ENCODE measurements at places on chromosomes 2 and 18.

DNA sequence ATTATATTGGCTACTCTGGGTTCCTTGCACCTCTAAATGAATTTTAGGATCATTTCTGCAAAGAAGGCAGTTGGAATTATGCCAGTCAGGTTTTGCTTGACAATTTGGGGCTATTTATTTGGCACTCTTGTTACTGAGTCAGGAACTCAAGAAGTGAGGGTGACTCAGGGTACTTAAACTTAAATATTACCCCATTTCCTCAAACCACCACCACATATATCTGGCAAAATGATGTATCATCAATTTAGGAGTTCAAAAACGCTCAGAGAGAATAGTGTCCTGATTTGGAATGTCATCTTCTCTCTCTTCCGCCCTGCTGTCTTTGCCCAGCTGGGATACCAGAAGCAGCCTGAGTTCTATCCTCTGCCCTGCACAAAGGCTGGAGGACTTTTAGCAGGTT, 2.4 kb upstream of the THNSL2 start:
- DNase-seq: no peak

DNA sequence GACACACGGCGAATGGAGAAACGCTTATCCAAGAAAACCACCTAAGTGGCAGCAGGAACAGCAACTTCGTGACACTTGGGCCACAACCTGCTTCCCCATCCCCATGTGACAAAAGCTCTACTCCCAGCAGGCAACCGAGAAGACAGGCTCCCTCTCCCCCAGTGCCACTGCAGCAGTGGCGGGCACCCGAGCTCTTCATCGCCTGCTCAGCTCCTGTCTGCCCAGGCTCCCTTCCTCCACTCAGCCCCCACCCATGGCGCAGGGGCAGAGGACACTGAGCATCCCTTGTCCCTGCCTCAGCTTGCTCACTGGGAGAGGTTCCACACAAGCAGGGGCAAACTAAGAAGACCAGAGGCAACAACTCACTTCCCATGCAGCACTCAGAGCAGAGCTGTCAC, 22.9 kb downstream of the SLC66A2 start:
- no peak for DNase-seq

DNA sequence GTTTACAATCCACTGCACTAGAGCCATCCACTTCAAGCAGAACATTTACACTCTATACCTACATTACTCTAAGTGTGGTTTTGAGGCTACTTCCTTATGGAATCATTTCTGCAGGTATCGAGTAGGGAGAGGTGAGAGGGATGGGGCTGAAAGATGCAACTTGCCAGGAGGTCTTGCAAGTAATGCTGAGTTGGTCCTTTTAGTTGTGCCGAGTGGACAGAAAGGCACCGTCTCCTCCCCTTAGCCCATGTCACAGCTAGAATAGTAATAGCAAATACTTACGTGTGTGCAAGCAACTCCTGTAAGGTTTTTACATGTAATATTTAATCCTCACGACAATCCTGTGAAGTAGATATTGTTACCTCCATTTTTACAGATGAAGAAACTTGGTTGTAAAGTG, 158.8 kb upstream of the TTC39C start:
- DNase-seq: no peak

DNA sequence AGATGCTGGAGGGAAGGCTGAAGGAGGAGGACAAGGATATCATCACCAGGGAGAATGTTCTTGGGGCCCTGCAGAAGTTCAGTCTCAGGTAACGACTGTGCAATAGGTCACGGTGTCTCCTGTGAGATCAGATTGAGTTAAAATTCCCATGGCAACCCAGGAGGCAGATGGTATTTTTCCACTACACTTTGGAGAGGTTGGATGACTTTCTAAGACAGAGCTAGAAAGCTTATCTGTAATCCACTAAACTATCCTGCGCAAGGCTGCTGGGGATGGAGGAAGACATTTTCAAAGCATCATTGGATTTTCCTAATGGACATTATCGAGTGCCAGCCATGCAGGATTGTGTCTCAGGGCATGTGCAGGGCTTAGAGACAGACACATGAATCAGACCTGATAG, 74.6 kb downstream of the ARMC9 start:
- DNase-seq: no peak

- DNase-seq: no peak
These were observed 3.5 kb upstream of the RNU4ATAC start for GRCh38 chr2:121527009-121527682.

- DNase-seq: no peak
These were observed 4.4 kb upstream of the KYNU start for GRCh38 chr2:142872882-142873724.

DNA sequence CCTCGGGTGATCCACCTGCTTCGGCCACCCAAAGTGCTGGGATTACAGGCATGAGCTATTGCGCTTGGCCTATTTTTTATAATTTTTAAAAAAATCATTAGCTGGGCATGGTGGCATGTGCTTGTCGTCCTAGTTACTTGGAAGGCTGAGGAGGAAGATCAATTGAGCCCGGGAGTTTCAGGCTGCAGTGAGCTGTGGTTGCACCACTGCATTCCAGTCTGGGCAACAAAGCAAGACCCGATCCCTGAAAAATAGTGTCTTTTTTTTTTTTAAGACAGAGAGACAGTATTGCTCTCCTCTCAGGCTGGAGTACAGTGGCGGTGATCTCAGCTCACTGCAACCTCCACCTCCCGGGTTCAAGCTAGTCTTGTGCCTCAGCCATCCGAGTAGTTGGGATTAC, 4.8 kb downstream of the SSB start:
- no peak for DNase-seq

DNA sequence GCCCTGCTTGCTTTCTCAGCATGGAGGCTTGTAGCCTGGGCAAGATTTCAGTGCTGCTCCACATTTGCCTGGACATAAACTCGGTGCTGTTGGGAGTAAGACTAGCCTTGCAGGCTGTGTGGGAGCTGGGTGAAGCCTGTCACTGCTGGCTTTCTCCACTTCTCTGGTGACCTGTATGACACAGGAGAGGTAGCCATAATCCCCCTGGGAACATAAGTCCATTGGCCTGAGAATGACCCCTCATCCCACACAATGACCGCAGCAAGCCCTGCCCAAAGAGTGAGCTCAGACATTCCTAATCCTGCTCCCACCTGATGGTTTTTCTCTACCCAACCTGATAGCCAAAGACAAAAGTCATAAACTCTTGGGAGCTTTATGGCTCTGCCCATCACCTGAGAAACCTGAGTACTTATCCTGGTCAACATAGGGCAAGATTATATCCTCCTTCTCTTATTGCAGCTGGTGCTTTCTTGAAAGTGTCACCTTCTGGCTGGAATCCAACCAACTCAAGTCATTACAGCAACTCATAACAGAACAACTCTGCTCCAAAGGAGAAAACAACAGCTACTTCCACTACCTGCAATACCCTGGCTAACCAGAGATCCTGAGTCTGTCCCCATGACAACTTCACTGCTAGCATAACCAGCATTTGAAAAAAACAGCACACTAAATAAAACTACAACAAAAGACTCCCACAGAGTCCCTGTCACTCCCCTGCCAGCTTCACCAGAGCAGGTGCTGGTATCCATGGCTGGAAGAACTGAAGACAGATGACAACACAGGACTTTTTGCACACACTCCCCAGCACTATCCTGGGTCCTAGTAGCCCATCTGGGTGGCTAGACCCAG, 834.4 kb upstream of the DDX18 start:
- DNase-seq: no peak

DNA sequence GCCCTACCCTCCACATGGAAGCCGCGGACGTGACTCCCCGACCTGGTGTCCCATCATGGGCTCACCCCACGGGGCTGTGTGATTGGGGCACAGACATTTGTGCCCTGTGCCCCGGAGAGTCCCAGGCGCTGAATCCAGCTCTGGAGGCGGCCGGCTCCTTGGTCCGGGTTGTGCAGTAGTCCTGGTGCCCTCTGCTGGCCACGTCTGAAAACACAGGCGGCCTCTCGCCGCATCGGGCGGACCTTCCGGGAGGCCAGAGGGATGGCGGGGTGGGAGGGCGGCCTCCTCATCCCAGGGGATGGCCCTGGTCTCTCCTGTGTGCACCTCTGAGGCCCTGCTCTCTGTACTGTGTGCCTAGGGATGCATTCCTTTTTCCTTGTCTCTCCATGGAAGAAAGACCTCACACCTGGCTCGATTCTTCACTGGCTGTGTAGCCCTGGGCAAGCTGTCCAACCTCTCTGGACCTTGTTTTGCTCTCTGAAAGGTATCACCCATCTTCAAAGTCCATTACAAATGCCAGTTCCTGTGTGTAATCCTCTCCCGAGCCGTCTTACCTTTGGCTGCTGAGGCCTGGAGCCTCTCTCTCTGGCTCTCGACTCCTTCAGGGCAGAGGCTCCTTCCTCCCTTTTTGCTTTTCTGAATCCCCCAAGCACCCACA, 27.6 kb downstream of the CELF4 start:
- DNase-seq: peak; percentile 21

DNA sequence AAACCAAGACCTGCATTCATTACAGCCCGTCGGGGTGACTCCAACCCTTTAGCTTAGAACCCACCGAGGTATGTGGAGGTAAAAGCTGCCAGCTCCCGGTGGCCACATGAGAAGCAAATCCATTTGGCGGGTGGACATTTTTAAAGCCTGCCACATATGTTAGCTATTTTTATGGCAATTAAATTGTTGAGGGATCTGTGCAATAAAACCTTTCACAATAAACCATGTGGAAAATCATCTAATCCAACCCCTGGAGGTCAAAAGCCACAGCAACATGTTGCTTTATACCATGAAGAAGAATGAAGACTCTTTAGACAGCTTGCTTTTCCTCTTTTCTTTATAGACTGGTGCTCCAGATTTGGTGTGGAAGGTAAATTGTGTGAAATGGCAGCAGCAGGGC, 176.3 kb downstream of the AGPS start:
- DNase-seq: no peak

DNA sequence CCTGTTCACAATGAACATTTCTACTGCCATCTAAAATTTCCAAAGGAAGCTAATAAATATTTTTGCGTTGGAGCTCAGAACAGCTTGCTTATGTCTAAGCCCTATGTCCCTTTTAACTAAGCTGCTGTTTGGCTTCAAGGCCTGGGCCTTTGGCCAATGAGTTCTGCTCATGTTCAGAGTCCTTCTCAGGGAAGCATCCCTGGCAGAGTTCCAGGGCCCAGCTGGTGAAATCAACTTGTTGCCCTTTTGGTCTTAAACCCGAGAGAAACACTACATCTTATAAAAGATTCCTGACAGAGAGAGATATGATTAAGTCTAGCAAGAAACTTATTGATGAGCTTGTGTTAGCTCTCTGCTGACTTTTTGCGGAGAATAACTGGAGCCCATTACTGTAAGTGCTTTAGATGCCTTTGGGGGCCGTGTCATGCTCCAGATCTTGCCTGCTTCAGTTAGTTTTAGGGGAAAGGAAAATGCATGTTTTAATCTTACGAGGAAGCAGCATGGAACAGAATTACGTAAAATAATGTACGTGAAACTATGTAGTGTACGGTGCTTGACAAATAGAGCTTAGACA, 102.5 kb upstream of the NOSTRIN start:
- no peak for DNase-seq

DNA sequence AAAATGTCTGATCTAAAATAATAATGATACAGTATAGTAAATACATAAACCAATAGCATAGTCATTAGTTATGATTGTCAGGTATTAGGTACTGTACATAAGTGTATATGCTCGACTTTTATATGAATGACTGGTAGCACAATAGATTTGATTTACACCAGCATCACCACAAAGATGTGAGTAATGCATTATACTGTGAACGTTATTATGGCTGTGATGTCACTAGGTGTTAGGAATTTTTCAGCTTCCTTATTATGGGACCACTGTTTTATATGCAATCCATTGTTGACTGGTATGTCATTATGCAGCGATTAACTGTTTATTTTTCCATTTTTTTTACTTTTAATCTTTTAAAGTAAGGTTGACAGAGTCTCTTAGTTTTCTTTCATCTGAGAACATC, 23.7 kb downstream of the ATP9B start:
- no peak for DNase-seq

GRCh38 chr18:67728364-67728763, 211.8 kb upstream of the DSEL start:
- no peak for DNase-seq

- DNase-seq: no peak
These were observed 63.1 kb downstream of the RND3 start for GRCh38 chr2:150424406-150424805.

DNA sequence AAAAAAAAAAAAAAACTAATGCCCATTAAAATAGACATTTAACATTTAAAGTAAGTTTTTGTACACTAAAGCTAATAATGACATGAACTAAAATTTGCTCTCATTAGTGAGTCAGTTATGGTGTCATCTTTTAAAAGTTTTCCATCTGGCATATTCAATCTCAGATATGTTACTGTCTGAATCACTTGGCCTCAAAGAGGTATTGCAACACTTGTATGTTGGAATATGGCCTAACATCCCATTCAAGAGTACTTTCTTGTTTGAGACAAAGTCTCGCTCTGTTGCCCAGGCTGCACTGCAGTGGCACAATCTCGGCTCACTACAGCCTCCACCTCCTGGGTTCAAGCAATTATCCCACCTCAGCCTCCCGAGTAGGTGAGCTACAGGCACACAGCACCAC, 169.7 kb downstream of the TMEM163 start:
- DNase-seq: no peak

DNA sequence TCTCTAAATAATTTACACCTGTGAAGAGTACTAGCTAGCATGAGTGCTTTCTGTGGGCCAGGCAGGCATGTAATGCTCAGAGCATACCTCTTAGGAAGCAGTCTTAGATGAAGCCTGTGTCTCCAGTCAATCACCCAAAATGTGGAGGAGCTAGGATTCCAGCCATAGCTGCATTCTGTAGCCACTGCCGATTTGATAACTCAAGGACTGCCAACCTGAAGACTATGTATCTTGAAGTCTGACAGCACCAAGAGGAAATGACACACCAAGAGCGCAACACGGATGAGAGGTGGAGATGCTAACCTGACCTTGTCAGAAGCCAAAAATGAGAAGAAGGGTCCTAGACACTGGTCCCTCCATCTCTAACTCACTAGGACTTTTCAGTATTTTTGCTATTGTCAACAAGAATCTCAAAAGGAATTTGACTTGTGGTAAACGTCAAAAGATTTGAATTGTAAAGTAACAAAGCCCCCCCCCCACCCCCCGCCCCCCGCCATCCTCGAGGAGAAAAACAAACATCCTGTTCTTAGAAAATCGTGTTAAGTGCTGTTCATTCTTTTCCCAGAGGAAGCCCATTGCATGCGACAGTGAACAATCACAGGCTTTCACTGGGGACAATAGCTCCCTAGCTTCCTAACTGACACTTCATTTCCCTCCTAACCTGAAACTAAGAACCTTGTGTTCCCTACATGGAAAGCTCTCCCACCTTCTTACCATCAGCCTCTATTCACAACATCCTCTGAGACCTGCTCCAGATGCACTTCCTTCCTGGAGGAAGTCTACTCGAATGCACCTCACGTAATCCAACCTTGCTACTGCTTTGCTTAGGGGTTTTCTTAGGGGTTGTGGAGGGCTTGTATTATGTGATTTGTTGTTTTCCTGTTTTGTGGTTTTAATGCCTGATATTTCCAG, 14.7 kb downstream of the CDC42EP3 start:
- DNase-seq: no peak

GRCh38 chr2:17719562-17720371, 33.8 kb downstream of the SMC6 start:
- no peak for DNase-seq

Measured in NCI-H187 (cell line).